Hypothalamus (tissue), 51 donors: ENCODE measurements at places on chromosomes 2 and 18.

GRCh38 chr18:22840606-22841144 is 92.5 kb upstream of the RBBP8 start:
- no peak for DNase-seq

GRCh38 chr2:216049452-216049851 is 32.2 kb downstream of the PECR start:
- DNase-seq: no peak

DNA sequence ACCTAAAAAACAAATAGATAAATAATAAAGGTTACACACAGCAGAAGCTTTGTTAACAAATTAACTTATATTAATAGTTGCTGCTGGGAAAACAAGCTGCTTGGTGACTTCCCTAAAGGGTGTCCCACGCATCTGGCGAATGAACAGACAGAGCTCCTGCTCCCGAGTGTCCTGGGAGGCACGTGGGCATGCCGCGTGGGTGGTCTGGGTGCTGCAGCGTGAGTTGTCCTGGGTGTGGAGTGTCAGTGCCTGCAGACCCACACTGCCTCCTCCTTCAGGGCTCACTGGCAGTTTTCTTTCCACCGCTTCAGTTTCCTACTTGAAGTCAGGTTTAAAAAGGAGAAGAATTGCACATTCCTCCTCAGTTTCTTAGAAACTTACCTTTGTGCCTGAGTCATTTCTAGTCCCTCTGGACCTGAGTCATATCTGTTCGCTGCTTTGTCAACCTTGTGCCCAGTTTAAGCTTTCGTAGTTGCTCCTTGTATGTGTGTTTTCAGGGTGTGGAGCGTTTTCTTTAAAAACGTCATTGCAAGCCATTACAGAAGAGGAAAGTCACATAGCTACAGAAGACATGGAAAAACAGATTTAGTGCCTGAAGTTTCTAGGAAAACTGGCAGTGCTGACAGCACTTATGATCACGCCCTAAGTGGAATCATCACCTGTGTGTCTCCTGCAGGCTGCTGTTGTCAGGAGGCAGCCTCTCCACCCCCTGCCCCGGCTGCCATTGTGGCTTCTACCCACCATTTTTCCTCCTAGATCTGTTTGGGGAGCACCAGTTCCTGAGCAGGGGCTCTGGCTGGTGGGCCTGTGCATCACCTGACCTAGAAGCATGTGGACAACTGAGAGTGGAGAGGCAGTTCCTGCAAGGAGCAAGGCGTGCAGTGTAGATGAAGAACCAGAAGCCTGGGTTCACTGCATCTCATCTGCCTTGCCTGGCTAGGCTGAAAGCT is 24.5 kb downstream of the IMPA2 start:
- DNase-seq: no peak

DNA sequence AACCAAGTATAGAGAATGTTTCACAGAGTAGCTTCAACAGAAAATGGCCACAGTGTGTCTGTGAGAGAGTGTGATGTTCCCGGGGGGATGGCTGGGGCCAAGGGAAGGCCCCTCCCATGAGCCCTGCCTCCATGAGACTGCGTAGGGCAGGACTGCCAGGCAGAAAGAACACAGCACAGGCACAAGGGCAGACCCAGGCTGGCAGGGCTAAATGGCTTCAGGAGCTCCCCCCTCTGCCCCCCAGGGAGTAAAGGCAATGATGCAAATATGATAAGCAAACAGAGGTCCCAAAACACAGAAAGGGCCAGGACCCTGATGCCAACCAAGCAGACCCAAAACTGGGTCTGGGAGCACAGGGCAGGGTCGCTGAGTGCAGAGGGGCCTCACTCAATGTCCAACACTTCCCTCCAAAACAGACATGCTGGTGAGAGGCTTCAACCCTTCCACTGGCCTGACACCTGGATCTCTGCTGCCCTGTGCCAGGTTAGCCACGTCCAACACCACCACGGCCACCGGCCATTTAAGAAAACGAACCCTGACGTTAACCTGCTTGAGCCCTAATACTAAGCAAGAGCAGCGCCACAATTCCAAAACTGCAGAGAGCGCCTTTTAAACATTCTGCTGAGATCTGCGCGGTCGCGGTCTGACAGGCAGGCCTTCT is 90.3 kb downstream of the HDAC4 start:
- DNase-seq: no peak

GRCh38 chr2:10449838-10450691 is 1.9 kb upstream of the ODC1 start:
- no peak for DNase-seq

DNA sequence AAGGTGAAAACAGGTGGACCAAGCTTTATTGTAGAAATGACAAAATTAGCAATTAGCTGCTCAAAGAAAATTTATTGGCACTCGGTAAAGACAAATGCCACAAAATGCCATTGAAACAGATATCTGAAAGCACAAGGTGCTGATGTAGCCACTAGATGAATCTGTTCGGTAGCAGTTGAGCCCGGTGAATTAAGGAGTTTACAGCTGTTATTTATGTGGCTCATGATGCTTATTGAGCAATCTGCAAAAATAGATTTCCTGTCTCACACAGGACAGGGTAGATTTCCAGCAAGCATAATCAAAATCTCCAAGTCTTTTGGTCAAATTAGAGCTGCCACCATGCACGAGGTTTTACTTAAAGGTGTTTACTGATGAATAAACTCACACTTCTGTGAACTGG is 182.2 kb downstream of the PPP1R1C start:
- no peak for DNase-seq

DNA sequence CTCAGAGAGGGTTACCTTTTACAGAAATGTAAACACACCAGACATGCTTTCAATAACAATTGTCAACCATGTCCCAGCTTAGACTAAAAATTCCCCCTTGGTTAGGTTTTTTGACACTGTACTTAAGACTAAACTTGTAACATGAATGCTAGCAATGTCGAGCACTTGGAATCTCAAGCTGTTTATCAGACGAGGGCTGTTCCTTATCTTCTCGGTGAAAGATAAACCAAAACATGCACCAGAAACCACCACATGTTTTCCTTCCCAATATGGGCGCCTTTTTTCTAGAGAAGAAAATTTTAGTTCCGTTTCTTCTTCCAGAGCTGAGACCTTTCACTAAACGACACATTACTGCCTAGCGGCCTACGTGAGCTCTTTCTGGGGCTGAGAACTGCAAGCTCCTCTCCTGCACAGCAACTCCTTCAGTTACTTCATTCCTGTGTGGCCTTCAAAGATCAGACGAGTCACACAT is 42.4 kb upstream of the ACKR3 start:
- DNase-seq: no peak

- DNase-seq: no peak
These were observed 196.9 kb downstream of the C1D start for GRCh38 chr2:67865917-67866316.

DNA sequence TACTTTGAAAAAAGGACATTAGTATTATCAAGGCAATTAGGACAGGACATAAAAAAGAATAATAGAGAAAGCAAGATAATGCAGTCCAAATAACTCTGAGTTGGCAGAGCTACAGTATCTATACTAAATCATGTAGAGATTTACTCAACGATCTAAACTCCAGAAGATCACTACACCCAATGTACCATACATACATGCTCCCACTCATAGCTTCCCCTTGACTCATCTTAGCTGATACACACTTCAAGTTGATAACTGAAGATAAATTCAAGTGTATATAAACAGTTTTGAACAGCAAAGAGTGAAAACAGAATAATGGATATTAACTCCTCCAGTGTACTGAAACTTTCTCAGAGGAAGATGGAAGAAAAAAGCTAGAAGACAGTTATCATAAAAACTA is 78.5 kb downstream of the SESTD1 start:
- DNase-seq: no peak

DNA sequence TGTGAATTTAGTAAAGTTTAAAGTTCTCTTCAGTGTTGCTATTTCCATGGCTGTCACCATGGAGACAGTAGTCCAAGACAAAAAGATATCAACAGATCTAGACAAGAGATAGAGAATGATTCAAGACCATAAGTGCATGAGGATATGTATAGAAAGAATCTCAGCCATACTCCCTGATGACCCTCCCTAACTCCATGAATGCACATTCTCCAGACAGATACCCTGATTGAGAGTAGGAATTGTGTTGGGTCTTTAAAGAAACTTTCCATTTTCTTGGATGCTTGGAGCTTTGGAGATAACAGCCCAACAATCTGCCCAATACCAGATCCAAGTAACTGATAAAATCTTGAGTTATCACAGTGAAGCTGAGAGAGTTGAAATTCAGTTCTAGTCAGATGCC is 1601.2 kb upstream of the CELF4 start:
- no peak for DNase-seq
